CMK (cell line): ENCODE measurements at places on chromosomes 2 and 18.

GRCh38 chr18:67783196-67783946 lies 266.9 kb upstream of the DSEL start:
- no peak for DNase-seq

- no peak for DNase-seq
These were observed 627 bp downstream of the RNF25 start for GRCh38 chr2:218671097-218671653.

- no peak for DNase-seq
These were observed 443.9 kb upstream of the MYT1L start for GRCh38 chr2:2775018-2775417.

- DNase-seq = no peak
These were observed 91.2 kb upstream of the UXS1 start for GRCh38 chr2:106285237-106285829.

- DNase-seq = no peak
These were observed 59.3 kb downstream of the SERTAD2 start for GRCh38 chr2:64594226-64594989.

- no peak for DNase-seq
These were observed 118.5 kb downstream of the PRKCE start for GRCh38 chr2:45769854-45770576.

- DNase-seq = peak; percentile 4
These were observed 113.3 kb downstream of the KIAA1328 start for GRCh38 chr18:36942264-36942663.

DNA sequence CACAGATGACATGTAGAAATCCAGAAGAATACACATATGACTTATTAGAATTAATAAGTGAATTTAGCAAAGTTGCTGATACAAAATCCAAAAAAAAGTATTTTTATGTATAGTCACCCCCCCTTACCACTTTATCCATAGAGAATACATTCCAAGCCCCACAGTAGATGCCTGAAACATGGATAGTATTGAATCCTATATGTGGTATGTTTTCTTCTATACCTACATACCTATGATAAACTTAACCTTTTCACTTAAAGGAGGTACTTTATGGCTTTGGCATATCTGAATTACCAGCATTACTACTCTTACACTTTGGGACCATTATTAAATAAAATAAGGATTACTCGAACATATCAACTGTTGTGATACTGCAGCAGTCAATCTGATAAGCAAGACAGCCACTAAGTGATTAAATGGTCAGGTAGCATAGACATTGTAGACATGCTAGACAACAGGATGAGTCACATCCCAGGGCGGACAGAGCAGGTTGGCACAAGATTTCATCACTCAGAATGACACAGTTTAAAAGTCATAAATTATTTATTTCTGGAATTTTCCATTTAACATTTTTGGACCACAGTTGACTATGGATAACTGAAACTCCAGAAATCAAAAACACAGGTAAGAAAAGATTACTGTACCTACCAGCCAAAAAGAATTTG lies 208.2 kb upstream of the CHAC2 start:
- DNase-seq = no peak

GRCh38 chr18:40608226-40608625 lies 1346.8 kb upstream of the PIK3C3 start:
- no peak for DNase-seq

DNA sequence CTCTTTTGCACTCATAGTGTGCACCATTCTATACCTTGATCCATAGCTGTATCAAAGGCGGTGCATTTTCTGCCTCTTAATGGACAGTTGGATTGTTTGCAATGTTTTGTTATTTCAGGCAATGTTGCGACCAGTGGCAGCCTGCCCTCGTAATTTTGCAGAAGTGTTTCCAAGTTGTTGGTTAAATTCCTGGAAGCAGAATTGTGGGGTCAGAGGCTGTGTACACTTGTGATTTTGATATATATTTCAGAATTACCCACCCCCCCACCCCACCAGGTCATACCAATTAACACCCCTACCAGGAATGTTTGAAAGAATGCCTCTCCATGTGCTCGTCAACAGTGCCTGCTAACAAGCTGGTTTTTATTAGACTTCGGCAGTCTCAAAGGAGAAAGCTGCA lies 32.4 kb upstream of the IL1R1 start:
- DNase-seq = no peak

- DNase-seq = no peak
These were observed 6.1 kb downstream of the MAB21L4 start for GRCh38 chr2:240889601-240890560.

- no peak for DNase-seq
These were observed 32.2 kb downstream of the SGPP2 start for GRCh38 chr2:222456479-222457077.

- no peak for DNase-seq
These were observed 13.3 kb upstream of the IMPACT start for GRCh38 chr18:24413148-24413547.

GRCh38 chr2:227325839-227326195 lies 766 bp downstream of the MFF start:
- DNase-seq = peak; percentile 40

DNA sequence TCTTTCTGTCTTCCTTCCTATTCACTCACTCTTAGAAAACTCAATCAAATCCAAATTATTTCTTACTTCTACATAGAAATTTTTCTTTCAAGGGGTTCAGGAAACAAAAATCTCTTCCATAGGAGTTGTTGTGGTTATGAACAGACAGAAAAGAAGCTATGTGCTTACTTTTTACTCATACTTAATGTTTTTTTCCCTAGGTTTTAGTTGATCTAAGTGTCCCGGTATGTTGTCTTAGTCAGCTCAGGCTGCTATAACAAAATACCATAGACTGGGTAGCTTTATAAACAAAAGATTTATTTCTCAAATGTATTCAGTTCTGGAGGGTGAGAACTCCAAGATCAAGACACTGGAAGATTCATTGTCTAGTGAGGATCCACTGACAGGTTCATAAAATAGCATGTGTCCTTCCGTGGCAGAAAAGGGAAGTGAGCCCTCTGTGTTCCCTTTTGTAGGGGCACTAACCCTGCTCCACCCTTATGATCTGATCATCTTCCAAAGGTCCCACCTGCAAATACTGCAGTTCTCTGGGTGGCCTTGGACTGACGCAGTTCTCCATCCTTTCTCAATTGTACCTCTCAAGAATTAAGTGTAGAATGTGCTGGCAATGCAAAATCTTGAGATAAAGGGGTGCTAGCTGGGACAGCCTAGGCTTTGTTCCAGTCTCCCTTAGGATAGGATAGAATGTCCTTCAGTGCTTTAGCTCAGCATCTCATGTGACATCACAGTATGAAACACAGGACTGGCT lies 14.4 kb upstream of the VRK2 start:
- no peak for DNase-seq

DNA sequence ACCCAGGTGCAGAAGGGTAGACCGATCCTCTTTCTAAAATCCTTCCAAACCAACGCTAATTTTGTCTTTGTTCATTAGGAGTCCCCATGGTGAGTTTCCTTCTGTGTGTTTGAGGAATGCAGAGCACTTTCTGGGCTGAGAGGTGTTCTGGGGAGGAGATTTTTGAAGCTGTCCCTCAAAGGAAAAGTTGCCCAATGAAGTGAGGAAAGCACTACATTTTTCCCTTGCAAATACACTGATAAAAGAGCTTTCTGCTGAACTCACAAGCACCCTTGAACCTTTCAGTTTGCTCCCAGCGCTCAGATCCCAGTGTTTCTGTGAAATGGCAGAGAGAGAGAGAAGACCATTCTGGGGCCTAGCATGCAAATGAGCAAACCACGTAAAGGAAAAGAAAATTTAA lies 299.6 kb upstream of the FANCL start:
- no peak for DNase-seq

DNA sequence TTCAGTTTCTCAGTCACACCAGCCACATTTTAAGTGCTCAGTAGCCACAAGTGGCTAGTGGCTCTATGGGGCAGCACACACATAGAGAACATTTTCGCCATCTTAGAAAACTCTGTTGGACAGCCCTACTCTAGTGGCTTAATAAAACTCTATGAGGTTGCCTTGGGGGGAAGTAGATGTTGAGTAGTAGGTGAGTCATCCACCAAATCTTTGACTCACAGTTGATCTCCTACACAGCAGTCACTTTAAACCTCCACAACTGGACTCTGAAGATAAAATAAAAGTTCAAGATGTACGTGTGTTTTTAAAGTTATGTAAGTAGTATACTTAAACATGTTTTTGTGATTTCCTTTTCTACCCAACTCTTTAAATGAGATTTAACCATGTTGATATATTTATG lies 379.0 kb downstream of the SETBP1 start:
- no peak for DNase-seq

DNA sequence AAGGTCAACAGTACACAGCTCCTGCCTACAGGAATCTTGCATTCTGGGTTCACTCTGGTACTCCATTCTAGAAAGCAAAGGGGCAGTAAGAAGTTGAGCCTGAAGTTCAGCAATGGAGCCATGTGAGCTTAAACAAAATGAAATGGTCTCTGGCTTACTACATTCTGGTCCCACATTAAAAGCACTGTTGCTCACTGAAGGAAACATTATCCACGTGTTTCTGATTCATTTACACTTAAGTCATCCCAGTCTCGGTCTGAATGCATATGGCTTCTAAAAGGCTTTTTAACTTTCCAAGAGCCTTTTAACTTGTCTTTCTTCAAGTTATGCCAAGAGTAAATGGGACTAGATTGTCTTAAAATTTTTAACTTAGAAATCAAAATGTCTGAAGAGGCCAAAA lies 177.8 kb downstream of the LNPK start:
- DNase-seq = no peak

- DNase-seq = peak; percentile 75
These were observed 969.7 kb downstream of the DCDC2C start for GRCh38 chr2:4673025-4673489.

- no peak for DNase-seq
These were observed 6.0 kb downstream of the MAP3K2 start for GRCh38 chr2:127381762-127382161.

GRCh38 chr18:34875150-34875549 lies 165.1 kb downstream of the DTNA start:
- DNase-seq = no peak

DNA sequence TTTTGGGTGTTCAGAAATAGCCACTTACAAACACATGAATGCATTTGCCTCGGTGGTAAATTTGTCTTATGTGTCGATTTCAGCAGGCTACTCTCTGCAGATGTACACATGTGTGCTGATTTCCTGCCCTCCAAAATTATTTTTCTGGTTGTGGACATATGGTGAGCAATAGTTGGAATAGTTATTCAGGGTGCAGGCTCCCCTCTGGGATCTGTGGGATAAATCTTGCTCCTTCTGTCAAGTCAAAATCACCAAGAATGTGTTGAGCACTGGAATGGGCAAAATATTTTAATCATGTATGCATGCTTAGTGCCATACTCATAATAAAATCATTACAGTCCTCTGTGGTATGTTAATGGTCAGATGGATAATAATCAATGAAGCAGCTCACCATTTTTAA lies 684.5 kb downstream of the BCL11A start:
- no peak for DNase-seq

DNA sequence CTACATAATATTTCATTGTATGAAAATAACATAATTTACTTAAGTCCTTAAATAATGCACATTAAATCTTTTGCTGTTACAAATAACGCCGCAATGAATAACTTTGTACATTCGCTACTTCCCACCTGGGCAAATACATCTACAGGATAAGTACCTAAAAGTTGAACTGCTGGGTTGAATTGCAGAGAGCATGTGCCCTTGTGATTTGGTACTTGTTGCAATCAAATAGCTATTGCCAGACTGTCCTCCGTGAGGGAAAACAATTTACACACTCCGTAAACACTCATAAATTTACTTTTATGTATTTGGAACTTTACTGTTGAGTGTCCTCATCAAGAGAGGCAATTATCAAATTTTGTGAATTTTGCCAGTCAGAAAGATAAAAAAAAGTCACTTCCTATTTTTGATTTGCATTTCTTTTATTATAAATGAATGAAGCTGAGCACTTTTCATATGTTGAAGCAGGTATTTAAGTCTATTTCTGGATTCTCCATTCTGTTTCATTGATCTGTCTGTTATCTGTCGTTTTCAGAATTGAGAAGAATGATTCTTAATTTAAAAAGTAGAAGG lies 140.8 kb upstream of the SERTAD2 start:
- no peak for DNase-seq

GRCh38 chr2:201644001-201644400 lies 698 bp upstream of the TMEM237 start:
- no peak for DNase-seq

DNA sequence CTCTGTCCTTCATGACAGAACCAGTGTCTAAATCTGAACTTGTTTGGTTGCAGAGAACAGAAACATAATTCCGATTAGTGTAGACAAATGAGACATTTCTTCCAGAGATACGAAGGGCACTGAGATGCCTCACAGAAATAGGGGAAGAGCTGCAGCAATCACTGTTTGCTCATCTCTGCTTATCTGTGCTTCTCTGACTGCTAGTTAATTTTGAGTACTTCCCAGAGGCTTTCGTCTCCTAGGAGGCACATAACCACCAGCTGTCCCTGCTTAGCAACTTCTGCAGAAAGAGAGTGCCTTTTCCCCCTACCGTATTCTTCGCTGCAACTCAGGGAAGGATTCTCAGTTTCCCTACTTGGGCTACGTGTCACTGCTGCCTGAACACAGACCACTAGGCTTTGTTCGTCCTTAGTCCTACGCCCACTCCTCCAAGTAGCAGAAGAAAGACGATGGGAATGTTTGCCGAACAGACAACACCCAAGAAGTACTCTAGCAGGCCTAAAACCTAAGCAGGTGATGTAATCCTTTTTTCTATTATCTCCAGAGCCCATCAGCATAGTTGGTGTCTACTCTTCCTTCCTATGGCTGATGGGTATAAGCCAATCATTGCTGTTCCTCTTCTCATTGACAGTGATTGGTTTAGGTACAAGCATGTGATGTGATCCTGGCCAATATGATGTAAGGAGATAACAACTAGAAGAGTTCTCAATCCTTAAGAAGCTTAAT lies 63.6 kb downstream of the TNP1 start:
- no peak for DNase-seq

DNA sequence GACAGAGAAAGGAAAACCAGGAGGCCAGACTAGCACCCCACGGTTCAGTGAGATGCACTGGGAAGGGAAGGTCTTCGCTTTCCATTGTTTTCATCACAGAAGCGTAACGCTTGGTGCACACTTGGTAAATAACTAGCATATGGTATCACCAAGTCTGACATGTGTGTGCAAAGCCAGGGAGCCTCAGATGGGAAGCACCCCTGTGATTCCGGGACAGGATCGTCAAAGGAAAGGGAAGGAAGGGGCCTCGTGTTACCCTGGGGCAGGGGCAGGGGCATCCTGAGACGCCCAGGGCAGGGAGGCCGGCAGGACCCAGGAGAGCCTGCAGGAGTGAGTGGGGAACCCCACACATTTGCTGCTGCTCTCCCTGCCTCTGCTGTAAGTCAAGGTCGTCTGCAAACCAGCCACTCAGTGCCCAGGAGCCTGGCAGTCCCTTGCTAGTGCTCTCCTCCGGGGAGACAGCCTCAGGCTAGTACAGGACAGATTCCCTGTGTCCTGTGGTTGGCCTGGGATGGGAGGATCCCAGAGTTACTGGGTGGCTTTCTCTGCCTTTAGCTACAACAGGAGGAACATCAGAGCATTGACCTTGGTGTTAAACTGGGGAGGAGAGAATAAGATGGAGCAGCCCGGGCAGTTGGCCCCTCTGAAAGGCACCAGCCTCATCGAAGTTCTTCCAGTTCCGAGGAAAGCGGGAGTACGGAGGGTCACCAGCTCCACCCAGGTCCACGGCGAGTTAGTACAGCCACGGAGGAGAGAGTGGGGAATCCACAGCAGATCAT lies 192.5 kb downstream of the NDUFA10 start:
- no peak for DNase-seq
